ENCODE measurements at places on chromosomes 7 and 10.

GRCh38 chr10:62249957-62250356 is 18.7 kb downstream of the RTKN2 start:
- no peak for DNase-seq

GRCh38 chr10:2476812-2477553 is 590.4 kb upstream of the PFKP start:
- no peak for DNase-seq

GRCh38 chr10:70458329-70459060 is 17.0 kb upstream of the NODAL start:
- peak; percentile 68 for DNase-seq

GRCh38 chr10:18133046-18133445 is 7.2 kb upstream of the CACNB2 start:
- no peak for DNase-seq

GRCh38 chr7:137342828-137343261 is 688 bp downstream of the PTN start:
- no peak for DNase-seq

DNA sequence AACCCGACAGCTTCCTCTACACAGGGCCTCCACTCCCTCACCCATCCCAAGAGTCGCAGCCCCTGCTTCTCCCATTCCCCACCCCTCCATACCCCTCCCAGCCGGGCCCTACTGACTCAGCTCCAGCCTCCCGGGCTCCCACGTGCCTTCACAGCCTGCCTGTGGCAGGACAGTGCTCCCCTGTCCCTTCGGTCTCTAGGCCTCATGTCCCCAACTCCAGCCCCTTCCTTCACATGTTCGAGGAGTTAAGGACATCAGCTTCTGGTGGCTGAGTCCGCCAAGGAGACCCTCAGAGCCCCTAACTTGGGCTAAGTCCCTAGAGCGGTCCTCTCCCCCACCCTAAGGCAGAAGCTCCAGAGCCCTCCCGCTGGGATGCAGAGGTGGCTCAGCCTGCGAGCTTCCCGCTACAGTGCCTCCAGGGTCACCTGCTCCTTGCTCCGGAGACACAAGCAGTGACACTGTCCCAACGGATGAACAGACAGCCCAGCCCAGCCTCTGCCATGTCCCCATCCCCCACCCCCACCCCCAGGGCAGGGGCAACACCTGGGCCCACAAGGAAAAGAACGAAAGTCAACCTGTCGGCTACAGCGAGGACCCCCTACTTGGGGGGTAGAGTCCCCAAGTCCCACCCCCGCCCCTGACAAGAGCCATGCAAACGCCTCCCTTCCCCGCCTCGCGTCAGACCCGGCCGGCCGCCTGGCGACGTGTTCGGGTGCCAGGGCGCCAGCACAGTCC is 716 bp downstream of the SMARCD3 start:
- DNase-seq = no peak

DNA sequence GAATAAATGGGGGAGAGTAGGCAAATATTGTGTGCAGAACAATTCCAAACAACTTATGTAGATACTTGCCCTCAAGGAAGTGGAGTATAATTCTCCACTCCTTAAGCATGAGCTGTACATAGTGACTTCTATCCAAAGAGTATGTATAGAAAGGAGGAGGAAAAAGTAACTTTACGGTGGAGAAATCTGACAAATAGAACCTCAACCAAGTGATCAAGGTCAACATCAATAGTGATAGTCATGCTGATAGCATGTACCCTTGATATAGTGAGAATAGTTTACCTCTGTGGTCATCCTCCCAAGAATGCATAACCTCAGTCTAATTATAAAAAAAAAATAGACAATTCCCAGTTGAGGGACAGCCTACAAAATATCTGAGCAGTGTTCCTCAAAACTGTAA is 89.1 kb upstream of the NANOS1 start:
- DNase-seq = no peak

DNA sequence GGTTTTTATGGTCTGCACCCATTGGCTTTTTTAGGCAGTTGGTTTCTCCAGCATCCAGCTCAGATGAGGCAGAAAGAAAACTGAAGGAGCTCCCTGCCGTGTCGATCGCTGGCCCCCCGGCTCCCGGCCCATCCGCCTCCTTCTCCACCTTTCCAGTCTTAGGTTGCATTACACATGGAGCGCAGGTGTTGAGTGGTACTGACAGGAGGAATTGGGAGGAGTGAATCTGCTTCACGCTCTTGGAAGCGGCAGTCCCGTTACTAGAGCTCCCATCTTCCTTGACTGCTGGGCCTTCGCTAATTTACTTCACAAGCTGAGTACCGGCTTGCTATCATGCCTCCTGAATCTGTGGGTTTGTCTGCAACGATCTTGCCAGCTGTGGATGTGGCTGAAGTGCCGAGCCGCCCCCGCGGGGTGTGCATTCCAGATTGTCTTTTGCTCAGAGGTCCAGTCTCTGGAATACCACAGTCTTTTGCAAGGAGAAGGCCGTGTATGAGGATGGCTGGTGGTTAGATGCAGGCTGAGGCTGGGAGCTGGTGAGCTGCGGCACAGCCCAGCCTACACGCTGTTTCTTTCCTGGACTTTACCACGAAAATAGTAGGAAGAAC is 17.1 kb downstream of the IQCE start:
- DNase-seq = peak; percentile 10

- DNase-seq = peak; percentile 20
These were observed 142.2 kb upstream of the INSYN2A start for GRCh38 chr10:127338399-127339110.

- DNase-seq = no peak
These were observed 539.4 kb downstream of the PARD3 start for GRCh38 chr10:34275626-34276130.

- DNase-seq = peak; percentile 68
These were observed 6.0 kb downstream of the TFPI2 start for GRCh38 chr7:93884541-93884940.

DNA sequence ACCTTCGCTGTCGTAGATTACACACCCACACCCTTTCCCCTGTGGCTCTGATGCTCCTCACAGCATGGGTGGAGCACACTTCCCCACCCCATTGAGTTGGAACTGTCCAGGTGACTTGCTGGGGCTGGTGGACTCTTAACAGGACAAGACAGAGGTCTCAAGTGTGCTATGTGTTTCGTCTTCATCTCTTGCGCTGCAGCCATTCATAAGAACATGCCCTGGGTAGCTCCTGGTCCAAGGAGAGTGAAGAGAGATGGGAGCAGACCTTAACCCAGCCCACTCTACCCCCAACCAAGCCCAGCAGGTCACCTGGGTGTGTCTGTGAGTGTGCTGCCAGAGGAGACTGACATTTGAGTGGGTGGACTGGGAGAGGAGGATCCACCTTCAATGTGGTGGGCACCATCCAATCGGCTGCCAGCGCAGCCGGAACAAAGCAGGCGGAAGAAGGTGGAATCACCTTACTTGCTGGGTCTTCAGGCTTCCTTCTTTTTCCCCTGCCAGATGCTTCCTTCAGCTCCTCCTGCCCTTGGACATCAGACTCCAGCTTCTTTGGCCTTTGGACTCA is 112.4 kb downstream of the HTR5A start:
- DNase-seq = no peak

GRCh38 chr7:85215098-85215497 is 28.2 kb upstream of the SEMA3D start:
- DNase-seq = no peak

DNA sequence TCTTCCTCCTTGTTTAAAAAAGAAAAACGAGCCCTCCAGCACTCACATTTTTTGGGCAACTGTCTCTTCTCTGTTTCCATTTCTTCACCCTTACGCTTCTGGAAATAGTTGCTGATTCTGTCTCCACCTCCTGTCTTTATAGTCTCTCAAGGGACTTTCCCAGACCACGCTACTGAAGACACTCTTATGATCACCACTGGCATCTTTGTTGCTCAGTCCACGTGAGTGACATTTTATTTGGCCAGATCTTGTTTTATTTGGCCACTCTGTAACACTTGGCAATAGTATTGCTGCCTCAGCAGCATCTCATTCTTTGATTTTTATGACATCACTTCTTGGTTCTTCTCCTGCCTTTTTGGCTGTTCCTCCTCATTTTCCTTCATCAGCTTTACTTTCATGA is 21.6 kb upstream of the NME8 start:
- DNase-seq = no peak

DNA sequence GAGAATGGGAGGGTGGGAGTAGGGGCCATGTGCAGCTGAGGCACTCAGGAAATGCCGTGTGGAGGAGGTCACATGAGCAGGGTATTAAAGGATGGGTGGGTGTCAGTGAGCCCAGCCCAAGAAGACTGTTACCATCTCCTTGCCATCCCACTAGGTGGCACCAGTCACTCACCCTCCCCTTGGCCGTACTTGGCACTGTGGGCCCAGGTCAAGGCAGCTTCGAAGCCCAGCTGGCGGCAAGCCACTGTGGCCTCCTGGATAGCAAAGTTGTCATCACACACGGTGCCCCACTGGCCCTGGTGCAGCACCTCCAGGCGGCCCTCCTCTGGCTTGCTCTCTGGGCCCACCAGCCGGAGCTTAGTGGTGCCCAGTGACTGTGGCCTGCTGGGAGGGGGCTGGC is 5.4 kb downstream of the LOXL4 start:
- DNase-seq = peak; percentile 53

- DNase-seq = peak; percentile 43
These were observed 57.9 kb downstream of the ZNF22 start for GRCh38 chr10:45058580-45058979.

GRCh38 chr7:33691180-33691579 is 214.2 kb upstream of the BMPER start:
- no peak for DNase-seq

GRCh38 chr7:112453505-112454171 is 3.4 kb downstream of the IFRD1 start:
- DNase-seq = peak; percentile 78

- no peak for DNase-seq
These were observed 128.0 kb downstream of the KCND2 start for GRCh38 chr7:120400806-120401455.

DNA sequence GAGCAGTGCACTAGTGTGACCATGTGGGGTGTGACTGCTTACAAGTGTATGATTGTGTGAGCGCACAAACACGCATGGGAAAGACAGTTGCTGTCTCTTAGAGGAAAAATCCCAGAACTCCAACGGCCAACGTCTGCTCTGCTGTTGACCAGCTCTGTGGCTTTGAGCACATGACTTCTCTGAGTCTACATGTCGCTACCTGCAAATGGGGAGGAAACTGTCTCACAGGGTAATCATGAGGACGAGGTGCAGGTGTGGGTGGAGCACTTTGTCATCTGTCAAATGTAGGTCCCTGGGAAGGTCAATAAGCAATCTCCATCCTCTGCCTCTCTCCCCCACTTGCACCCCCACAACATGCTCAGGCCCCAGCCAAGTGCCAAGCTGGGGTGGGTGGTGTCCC is 31.2 kb upstream of the TLX1 start:
- no peak for DNase-seq

DNA sequence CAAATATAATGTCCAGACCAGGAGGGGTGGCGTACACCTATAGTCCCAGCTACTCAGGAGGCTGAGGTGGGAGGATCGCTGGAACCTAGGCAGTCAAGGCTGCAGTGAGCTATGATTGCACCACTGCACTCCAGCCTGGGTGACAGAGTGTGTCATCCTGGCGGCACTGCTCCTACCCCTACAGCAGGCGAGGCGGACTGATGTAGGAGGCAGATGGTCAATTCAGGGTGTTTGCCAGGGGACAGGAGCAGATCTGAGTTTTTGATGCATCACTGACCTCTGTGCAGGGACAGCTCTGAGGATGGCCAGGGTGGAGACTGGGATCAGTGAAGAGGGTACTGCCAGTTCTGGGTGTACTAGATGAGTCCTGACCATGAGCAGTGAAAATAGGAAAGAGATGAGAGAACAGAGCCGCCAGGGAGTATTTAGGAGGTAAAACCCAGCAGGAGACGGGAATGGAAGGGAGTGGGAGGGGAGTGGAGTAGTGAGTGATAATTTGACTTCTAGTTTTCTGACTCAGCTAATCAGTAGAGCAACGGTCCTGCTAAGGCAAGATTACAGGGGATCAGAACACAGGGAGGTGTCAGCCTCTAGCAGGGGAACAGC is 75.3 kb downstream of the HIP1 start:
- no peak for DNase-seq

DNA sequence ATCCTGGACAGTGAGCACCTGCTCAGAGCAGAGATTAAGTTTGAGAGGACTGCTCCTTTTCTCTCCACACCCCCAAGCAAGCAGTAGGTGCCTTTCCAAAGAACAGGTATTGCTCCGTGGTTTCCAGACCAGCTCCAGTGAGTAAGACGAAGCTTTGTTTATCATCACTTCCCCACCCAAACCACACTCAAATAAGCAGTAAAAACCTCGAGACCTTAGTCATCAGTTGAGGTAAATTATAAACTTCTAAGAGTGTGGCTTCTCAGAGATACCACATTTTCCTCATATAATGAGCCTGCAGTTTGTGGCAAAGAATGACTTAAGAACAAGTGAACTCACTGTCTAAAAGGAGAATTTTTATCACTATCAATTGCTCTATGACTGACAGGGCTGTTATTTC is 50.0 kb upstream of the GRB10 start:
- DNase-seq = no peak

DNA sequence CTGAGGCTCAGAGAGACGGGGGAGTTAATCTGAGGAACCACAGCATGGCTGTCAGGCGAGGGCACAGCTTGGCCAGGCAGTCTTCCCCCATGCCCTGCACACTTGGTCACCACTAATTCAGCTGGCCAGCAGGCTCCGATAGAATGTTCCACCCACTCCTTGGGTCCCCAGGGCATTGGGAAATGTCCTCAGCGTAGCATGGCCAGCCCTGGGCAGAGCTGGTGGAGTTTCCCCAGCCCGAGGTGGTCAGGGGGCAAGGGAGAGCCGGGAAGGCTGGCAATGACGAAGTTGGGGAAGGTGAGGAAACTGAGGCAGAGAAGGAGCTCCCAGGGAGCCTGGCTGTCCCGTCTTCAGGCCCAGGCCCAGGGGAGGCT is 12.1 kb upstream of the GRIFIN start:
- DNase-seq = peak; percentile 46
